ENCODE measurements at places on chromosomes 13 and 19.

GRCh38 chr19:41480336-41480735 lies 37.4 kb downstream of the ERICH4 start:
- no peak for DNase-seq

GRCh38 chr19:44847144-44848035 lies 1.3 kb downstream of the NECTIN2 start:
- DNase-seq = peak; percentile 41

DNA sequence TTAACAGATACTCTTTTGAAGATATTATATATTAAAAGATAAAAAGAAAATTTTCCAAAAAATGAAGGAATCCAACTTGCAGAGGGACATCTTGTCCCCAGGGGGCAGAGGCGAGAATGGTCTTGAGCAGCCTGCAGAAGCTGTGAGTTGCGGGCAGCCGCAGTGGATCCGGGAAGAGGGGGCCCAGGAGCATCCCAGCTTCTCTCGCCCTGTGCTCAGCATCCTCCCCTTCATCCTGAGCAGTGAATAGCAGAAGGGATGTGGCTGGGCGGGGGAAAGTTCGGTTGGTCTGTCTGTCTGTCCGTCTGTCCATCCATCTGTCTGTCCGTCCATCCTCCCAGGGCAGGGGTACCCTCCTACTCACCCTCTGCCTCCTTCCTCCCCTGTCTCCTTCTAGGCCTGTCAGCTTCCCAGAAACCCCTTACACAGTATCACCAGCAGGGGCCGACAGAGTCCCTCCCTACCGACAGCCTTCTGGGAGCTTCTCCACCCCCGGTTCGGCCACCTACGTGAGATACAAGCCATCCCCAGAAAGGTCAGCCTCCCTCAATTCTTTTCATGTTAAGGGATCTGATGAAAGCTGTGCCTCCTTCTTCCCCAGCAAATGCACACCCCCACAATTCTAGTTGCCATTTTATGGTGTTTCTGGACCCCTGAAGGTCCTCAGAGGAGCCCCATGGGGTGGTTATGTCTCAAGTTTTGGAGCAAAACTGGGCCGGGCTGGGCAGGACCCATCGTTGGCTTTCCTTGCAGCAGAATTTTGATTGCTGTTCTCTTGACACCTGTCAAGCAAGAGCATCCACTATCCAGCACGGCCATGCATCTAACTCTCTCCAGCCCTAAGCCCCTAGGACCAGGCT lies 81.6 kb downstream of the DPF1 start:
- DNase-seq = peak; percentile 68

DNA sequence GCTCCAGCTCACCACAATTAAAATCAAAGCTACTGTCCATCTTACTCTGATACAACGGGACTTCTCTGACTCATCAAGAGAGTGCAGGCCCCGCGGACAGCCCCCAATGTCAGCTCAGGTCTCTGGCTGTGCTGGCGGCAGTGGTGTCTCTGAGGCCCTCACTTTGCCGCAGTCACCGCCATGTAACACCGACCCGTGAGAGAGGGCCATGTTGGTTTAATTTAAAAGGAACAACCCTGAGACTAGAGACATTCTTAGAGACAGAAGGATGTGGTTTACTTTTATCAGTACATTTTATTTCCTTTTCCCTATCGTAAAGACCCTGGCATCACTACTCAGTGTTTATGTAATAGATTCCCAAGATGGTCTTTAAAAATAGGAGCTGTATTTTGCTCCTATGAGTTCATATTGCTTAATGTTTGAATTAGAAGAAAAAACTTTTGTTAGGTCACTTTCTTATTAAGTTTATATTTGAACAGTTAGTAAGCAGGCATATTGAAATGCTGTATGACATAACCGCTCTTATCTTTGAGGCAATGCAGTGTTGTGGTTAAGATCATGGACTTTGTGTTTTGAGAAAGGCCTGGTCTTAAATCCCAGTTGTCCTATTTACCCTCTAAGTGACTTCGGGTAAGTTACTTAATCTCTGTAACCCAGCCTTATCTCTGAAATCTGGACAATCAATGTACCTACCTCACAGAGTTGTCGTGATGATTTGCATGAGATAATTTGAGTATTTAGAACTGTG lies 23.4 kb downstream of the DGKH start:
- DNase-seq = no peak

GRCh38 chr13:112733112-112733511 lies 43.3 kb downstream of the ATP11A start:
- DNase-seq = peak; percentile 81

GRCh38 chr19:5580161-5580571 lies 12.4 kb upstream of the TINCR start:
- peak; percentile 75 for DNase-seq

DNA sequence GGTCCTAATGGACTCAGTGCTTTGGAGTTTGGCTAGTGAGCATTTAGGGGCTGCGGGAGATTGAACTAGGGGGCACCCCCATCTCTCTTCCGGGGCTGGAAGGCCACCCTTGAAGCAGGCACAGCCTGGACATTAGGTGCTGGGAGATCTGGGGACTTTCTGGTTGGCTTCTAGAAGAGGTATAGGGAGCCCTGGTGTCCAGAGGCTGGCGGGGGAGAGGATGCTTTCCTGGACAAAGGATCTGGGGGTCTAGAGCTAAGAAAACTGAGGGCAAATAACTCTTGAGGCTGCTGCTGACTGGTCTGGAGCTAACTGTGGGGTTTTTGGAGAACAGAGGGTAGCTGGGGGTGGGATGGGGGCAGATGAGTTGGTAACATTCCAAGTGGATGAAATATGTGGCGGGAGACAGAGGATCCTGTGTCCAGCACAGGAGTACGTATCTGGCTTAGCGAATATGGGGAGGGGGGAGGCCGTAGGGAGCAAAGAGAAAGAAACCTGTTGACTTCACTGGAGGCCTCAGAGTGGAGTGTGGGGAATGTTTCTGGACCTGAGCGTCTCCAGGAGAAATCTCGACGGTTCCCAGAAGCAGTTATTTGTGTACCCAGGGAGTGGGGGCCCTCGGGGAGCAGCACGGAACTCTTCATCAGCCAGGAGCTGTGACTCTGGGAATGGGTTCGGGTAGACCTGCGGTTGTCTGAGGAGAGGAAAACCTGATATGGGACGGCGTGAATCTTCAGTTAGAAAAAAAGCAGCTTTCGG lies 1.4 kb downstream of the HNRNPUL1 start:
- peak; percentile 3 for DNase-seq
